Hypothalamus (tissue), 51 donors: ENCODE measurements at places on chromosomes 6 and 20.

GRCh38 chr20:53643031-53643832, 49.6 kb upstream of the ZNF217 start:
- DNase-seq, result no peak

GRCh38 chr6:125811259-125811658, 20.5 kb downstream of the NCOA7 start:
- DNase-seq, result no peak

DNA sequence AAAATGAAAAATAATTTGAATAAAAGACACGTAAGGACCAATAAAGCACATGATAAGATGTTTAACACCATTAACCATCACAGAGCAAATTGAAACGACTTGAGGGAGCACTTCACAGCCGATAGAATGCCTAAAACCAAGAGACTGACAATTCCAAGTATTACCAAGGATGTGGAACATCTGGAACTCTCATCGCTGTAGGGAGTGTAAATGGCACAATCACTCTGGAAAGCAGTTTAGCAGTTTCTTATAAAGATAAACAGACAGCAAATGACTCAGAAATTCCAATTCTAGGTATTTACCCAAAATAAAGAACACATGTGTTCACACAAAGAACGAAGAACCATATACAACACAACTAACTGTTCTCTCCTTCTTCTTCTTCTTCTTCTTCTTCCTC, 8.5 kb upstream of the UBD start:
- DNase-seq, result no peak

DNA sequence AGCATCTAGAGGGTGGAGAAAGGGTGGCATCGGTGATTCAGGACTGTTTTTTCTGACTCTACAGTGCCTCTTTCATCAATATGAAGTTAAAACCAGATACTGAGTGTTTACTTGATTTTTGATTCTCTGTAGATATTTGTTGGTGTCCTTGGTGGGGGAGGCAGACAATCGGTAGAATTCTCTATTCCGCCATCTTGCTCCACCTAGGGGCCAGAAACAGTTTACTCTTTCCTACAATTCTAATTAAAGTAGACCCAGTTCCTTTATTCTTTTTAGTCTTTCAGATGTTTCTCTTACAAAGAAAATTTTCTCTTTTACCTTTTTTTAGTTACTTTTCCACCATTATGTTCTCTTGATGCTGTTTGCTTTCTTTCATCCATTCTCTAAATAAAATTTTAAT, 162.1 kb upstream of the RAB32 start:
- no peak for DNase-seq

DNA sequence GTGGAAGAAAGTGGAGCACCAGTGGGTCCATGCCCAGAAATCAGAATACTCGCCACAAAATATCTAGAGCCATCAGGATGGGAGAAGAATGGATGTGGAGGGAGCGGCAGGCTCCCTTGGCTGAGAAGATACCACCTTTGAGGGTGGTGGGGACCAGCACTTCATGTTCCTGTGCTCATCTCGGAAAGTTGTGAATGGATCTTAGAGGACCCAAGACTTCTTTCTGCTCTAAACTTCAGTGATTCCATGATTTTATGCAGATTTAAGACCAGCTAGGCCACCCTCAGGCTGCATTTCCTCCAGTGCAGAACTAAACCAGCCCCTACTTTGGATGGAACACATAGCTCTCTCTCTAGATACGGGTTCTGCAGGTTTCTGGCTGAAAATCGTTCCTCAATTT, 416.5 kb downstream of the CDC5L start:
- DNase-seq, result no peak
